ENCODE measurements at places on chromosomes 1 and 21.

GRCh38 chr1:9826616-9827015 is 2.9 kb upstream of the CLSTN1 start:
- DNase-seq: no peak

DNA sequence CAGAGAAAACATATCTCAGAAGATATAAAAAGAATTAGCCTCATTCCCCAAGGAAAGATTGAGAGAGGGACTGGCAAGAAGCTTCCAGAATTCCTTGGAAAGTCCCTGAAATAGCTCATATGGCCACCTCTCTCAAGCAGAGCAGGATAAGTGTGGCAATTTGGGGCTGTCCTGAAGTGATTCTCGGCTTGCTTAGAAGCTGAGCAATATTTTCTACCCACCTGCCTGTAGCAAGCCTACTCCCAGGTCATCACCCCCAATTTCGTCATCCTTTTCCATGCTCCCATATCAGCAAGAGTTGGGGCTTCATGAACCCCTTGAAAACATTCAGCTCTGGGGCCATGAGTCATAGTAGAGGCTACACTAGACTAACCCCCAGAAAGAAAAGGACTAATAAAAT is 131.5 kb downstream of the PLPP3 start:
- DNase-seq: no peak

GRCh38 chr1:228378090-228378872 is 28.4 kb downstream of the TRIM11 start:
- peak; percentile 16 for DNase-seq

- DNase-seq: no peak
Observed at GRCh38 chr1:110829955-110830553, 42.9 kb upstream of the CD53 start.

- DNase-seq: no peak
Observed at GRCh38 chr1:175904808-175905207, 161.4 kb upstream of the TNR start.

GRCh38 chr1:231075020-231075419 is 35.0 kb upstream of the FAM89A start:
- DNase-seq: no peak

DNA sequence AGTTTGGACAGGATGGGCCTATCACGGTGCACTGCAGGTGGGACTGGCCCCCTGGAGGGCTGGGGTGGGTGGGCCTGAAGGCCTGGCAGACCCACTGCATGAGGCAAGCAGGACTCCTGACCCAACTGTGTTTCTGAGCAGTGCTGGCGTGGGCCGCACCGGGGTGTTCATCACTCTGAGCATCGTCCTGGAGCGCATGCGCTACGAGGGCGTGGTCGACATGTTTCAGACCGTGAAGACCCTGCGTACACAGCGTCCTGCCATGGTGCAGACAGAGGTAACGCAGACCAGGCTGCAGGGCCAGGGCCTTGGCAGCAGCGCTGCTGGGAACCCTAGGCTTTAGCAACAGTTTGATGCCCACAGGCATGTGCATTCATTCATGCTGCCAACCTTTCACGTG is 29.0 kb upstream of the KDM4A start:
- no peak for DNase-seq

GRCh38 chr1:207826557-207827487 is 75.0 kb downstream of the CD46 start:
- no peak for DNase-seq

DNA sequence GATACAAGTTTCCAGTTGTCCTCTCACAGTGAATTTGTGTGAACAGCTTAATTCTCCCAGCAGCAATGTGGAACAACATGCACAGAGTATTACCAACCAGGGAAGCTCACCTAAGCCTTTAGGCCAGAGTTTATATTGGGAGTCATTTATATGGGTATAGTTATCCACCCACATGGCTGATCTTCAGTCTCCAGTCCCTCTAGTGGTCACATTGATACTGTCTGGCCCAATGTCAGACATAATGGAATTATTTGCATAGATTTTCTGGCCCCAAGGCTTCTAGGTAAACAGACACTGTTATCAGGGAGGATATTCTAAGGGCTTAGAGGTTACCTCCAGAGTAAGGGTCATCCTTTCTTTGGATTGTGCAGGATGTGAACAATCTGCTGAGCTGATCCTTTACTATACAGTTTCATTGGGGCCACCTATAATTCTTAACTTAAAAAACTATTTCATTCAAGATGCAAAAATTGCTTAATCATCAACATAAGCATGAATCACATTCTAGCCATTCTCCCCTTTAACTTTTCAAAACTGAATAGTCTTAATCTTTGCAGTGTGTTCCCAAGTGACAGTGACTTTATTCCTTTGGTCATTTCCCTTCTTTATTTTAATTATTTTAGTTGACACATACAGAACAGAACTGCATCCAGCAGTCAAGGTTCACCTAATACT is 210.9 kb downstream of the LTN1 start:
- no peak for DNase-seq

DNA sequence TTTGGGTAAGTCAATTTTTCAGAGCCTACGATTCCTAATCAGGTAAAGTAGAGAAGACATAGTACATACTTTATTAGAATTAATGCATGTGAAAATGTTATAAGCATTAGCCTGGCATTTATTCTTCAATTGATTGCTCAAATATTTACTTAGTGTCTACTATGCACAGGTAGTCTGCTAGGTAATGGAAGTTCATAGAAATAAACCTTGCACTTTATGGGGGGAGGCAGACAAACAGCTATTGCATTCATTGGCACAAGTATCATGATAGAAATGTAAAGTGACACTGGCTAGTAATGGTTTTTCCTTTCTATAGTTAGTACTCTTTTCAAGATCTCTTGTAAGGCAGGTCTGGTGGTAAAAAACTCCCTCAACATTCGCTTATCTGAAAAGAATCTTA is 44.9 kb downstream of the ZNHIT6 start:
- DNase-seq: no peak

- DNase-seq: no peak
Observed at GRCh38 chr1:5637171-5637570, 355.1 kb downstream of the NPHP4 start.

- no peak for DNase-seq
Observed at GRCh38 chr1:185420588-185421081, 103.6 kb upstream of the IVNS1ABP start.

- DNase-seq: no peak
Observed at GRCh38 chr1:184854496-184855140, 100.0 kb upstream of the EDEM3 start.

GRCh38 chr1:158496374-158496773 is 24.4 kb downstream of the OR10R2 start:
- no peak for DNase-seq

DNA sequence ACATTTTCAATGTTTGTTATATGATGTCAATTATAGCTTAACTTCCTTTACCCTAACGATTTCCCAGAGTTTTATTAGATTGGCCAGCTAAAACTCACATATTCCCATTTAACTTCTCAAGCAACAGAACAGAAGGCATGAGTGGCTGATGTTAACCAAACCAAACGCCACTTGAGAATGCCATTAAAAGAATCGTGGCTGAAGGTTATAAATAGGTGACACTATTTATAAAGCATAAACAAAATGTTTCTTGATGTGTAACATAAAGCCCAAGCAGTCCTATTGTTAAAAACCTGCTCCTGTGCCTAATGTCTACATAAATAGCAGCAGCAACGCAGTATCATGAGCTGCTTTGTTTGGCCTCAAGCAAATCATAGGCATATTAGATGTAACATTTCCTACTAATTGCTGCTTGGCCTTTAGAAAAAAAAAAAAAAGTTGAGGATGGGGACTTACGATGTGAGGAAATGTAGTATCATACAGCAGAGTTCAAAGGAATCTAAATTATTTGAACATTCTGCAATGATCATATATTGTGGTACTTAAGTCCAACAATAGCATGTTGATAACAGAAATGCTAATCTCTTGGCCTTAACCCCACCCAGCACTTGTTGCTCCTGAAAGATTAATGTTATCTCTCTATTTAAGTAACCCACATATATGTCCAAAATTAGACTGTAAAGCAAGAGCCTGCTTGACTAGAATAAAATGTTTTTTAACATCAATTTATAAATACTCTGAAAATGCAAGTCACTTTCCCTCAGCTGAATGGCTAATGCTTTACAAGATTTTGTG is 106.0 kb downstream of the ESRRG start:
- DNase-seq: no peak

GRCh38 chr1:2276803-2277580 is 48.9 kb downstream of the SKI start:
- DNase-seq: no peak

GRCh38 chr1:160070243-160071163 is 543 bp upstream of the KCNJ10 start:
- peak; percentile 37 for DNase-seq

GRCh38 chr21:26490771-26491170 is 82.3 kb downstream of the CYYR1 start:
- no peak for DNase-seq

DNA sequence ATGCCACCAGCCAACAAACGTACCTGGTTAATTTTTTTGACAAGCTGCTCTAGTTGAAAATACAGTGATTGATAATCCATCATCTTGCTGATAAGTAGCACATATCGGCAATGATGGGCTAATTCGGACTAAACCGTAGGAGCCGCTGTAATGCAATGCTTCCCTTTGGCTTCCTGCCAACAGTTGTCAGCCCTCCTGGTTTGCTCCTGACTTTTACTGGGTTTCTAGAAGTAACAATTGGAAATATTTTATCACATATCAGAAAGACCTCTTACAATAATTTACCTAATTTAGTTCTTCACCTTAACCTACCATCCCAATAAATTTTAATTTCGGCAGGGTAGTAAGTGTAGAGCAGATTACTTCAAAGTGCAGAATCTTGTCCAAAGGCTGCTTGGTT is 148.5 kb downstream of the DHRS3 start:
- DNase-seq: no peak

DNA sequence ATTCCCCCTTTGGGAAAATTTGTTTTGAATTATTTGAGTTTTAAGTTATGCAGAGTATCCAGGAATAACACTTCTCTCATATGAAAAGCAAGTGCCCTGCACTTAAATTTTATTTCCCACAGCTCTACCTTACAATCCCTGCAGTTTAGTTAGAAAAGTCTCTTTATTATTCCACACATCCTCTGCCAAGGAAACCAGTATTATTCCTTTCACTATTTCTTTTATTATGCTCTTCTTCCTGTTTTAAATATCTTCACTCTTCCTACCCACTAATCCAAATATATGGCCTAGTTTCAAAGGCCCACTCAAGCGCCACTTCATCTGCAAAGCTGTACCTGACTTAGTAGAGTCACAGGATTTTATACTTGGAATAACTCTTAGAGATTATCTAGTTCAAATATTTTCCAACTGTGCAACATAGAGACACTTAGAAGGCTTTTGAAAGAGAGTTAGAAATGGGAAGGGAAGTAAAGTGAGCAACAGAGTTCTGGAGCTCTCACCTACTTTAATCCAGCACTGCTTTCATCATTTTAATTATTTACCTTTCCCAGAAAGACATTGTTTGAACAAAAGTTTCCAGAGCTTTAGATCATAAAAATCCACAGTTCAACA is 97.2 kb upstream of the LYPLAL1 start:
- DNase-seq: no peak

DNA sequence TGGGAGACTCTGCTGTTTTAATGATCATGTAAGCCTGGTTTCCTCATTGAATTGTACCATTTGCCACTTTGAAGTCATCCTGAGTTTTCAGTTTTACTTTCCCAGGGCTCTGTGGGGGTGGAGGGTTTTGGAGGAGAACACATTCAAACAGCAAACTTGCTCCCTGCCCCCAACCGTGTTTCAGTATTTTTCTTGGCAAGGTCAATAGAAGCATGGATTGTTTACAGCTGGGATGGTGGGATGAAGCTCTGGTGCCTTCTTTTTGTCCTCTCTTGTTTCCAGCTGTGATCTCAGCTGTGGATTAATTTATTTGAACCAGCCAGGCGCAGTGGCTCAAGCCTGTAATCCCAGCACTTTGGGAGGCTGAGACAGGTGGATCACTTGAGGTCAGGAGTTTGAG is 54.3 kb upstream of the SERBP1 start:
- DNase-seq: no peak

GRCh38 chr1:11880911-11881748 is 22.4 kb upstream of the NPPB start:
- no peak for DNase-seq

DNA sequence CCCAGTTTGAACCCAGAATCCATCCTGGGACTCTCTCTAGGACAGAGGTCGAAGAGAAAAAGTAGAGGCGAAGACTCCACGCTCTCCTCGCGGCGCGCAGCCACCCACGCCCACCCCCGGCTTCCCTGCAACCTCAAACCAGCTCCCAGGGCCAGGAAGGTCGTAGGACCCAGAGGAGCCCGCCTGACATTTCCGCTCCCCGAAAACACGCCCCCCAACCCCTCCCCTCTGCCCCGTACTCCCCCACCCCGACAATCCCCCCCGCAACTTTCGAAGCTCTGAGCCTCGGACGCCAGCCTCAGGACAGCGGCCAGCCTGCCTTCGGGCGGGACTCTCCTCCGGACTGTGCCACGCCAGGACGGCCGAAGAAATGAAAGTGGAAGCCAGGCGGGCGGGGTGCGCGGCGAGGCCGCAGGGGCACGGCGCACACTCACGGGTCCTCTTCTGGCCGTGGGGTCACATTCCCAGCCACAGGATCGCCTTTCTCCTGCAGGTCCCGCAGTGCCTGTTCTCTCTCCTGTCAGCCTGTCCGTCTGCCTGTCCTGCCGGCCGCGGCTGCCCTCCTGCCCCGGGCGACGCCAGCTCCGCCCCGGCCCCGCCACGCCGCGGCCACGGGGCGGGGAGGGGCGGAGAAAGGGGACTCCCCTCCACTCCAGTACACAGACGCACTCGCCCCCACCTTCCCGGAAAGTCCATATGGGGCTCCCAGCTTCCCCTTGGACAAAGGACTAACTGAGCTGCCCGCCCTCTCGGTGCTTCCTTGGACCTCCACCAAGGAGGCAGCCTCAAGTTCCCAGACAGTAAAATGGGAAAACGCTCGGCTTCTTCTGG is at the start of gene MOB3C:
TSS of gene MOB3C (minus strand) at position 535 of the 831 bp plus-strand sequence. CDS start 3,490 bp downstream, outside the sequence.
- DNase-seq: peak; percentile 23

- no peak for DNase-seq
Observed at GRCh38 chr21:38756746-38757145, 49.0 kb upstream of the ETS2 start.

- DNase-seq: no peak
Observed at GRCh38 chr1:225906467-225906866, 17.5 kb upstream of the LEFTY1 start.

DNA sequence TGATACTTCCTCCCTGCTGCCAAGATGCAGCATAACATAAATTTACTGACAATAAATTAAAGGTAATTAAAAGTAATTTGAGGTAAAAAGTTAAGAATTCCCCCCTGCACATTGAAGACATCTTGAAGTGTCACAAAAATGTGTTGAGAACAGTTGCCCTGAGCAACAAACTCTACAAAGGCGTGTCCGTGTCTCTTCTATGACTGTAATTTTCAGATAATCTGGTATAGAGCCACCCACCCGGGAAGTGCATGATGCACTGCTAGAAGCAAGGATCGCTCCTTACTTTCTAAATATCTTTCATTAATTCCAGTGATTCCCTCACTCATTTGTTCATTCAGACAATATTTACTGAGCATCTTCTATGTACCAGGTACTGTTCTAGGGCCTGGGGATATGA is 11.0 kb upstream of the CASQ1 start:
- no peak for DNase-seq

DNA sequence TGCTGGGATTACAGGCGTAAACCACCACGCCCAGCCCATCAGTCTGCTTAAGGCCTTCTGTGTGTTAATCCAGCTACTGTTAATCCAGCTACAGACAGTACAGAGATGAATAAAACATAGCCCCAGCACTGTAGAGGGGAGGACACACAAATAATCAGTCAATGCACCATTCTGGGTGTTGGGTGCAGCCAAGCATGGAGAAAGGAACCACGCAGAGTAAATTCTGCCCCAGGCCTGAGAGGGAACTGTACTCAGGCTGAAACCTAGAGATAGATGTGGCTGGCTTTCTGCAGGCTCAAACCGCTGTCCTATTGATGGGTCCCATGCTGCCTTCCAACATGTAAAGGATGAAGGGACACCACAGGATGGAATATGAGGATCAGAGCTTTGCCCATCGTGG is 136.8 kb upstream of the IGSF21 start:
- no peak for DNase-seq

Measured in stimulated activated CD8-positive, alpha-beta memory T cell treated with anti-CD3 and anti-CD28 coated beads, Interleukin-15, amount 100 ng/mL, for 24 hours (primary cell).